Mucosa of gallbladder (tissue), 1 donor: ENCODE measurements at places on chromosomes 2 and 18. TPM values are rescaled to one million over a fixed set of nuclear protein-coding genes. Genes with fewer than 3 reads are reported as not detected.

DNA sequence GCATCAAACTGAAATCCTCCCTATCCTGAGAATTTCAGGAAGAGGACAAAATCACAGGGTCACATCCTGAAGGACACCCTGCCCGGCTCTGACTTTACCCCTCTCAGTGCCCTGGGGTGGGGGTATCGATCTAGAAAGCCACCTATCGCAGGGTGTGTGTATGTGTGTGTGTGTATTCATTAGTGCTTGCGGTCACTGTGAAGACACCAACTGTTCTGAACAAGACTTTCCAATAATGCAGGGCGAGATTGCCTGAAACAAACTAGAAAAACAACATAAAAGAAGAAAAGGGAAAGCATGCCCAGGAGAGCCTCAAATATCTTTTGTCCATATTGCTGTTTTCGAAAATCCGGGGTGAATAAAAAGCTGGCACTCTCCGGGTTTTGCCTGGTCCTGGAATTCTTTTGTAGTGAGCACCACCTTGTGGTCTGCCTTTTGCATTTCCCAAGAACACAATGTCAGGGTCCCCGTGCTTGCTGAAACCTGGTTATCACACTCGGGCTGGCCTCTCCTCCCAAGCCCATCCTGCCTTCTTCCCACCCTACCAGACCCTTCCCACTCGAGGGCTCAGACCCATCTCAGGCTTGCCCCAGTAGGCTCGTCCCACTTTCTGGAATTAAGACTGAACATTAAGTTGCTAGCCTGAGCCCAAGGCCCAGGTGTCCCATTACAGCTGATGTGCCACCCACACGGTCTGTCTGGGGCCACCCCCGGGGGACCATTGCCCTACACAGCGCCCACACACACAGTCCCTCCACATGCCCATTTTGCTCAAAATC, 25.0 kb upstream of the COPS8 start:
- peak; percentile 60 for DNase-seq

GRCh38 chr2:99451280-99451679, 38.5 kb downstream of the REV1 start:
- no peak for DNase-seq

- DNase-seq = no peak
Measured at GRCh38 chr2:201228912-201229290, 31.4 kb upstream of the CASP8 start.

DNA sequence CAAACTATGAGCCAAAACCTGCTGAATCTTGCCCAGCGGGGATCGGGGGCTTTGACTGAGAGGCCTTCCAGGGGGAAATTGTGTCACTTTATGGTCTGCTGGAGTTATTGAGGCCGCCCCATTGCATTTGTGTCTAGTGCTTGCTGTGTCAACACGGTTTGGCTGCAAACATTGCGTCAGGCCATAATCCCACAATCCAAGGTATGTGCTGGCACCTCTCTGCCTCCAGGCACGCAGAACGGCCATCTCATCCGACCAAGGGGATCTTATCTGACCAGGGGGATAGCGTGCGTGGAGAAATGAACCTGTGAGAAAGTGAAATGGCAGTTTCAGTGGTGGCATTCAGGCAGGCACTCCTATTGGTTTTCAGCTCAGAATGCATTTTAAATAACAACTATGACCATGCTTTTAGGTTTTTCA, 18.1 kb upstream of the LYPD6B start:
- DNase-seq = no peak

- DNase-seq = no peak
Measured at GRCh38 chr18:49976795-49977560, 163.6 kb upstream of the ACAA2 start.

The POTEJ gene
- total RNA-seq = not detected

The EGR4 gene
- not detected for total RNA-seq

- DNase-seq = no peak
Measured at GRCh38 chr2:24392542-24393059, 32.3 kb upstream of the ITSN2 start.

DNA sequence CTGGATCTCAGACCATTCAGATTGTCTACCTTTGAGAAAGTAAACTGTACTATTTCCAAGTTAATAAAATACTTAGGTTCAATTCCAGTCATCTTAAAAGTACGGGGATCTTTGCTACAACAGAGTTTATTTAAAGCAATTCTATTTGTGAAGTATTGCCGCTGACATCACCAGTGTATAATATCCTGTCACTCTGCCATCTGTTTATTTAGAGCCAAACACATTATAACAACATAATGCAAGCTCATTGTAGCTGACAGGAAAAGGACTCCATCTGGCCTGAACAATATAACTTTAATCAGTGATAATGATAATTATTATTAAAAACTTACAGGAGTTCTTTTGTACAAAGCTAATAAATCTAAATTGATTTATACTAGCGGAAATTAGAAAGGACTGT, 786.8 kb downstream of the ERBB4 start:
- no peak for DNase-seq
